ENCODE measurements at places on chromosomes 6 and 20. TPM values are rescaled to one million over a fixed set of nuclear protein-coding genes. Genes with fewer than 3 reads are reported as not detected.

Gene F13A1
- total RNA-seq: 48.6 TPM

- no peaks in the 10 kb centered on the region for H3K4me1 ChIP-seq
- H3K36me3 ChIP-seq: no peaks in the 10 kb centered on the region
- no peak overlapping the region for H3K27ac ChIP-seq
- H3K4me3 ChIP-seq: no peak overlapping the region
These were observed 31.4 kb downstream of the KIF16B start for GRCh38 chr20:16541878-16542277.

- H3K4me3 ChIP-seq: no peak overlapping the region
- H3K4me1 ChIP-seq: no peaks in the 10 kb centered on the region
- no peaks in the 10 kb centered on the region for H3K36me3 ChIP-seq
- no peaks in the 10 kb centered on the region for H3K27me3 ChIP-seq
- no peak for DNase-seq
These were observed 27.3 kb upstream of the GABRR1 start for GRCh38 chr6:89244241-89244985.

GRCh38 chr6:67663105-67663895, 971.8 kb upstream of the ADGRB3 start:
- no peaks in the 10 kb centered on the region for H3K36me3 ChIP-seq
- DNase-seq: no peak
- H3K27me3 ChIP-seq: no peaks in the 10 kb centered on the region
- H3K4me1 ChIP-seq: no peaks in the 10 kb centered on the region

Gene SEL1L2
- not detected for total RNA-seq

DNA sequence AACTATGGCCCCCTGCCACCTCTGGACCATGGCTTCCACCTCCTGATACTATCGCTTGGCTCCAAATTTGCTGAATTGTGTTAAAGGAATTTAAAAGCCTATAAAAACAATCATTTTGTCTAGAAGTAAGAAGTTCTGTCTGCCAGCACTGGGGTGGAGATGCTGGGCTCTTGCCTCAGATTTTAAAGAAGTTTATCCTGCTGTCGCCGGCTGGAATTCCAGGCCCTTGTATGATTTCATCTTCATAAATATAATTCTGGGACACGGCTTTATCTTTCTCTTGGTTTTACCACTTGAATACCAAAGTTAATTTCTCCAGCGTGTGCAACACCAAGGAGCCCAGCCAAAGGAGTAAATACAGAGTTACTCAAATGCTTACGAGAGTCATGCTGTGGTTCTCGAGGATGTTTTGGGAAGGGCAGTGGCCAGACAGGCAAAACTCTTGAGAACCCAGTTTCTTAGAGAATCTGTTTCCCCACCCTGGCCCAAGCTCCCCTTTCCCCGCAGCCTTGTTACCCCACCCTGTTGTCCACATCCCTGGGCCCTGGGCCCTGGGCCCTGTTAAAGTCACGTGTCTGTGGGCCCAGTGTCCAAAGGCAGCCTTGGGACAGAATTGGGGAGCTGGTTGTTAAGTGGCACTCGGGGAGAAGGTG, 31.9 kb downstream of the C6orf89 start:
- peaks cover 31% of the 10 kb centered on the region for H3K4me1 ChIP-seq
- DNase-seq: peak; percentile 91
- H3K36me3 ChIP-seq: peaks cover 68% of the 10 kb centered on the region
- peak overlapping the region; percentile 93 for H3K27ac ChIP-seq
- no peak overlapping the region for H3K4me3 ChIP-seq
